CD4-positive, alpha-beta T cell (primary cell): ENCODE measurements at places on chromosomes 7 and 10.

GRCh38 chr7:124718032-124718766 is 47.4 kb downstream of the GPR37 start:
- DNase-seq, result no peak

DNA sequence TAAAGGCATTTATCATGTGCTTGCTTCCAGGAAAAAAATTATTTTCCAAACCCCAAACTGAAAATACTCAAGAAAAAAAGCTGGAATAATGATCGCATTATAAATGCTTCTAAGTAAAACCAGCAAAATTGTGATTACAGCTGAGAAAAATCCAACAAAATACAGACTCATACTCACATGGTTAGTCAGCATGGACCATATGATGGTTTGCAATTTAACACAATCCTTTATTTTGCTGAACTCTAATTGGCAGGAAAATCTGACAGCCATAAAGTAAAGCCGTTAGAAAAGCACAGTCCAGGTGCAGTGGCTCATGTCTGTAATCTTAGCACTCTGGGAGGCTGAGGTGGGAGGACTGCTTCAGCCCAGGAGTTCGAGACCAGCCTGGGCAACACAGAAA is 59.6 kb downstream of the BRI3 start:
- no peak for DNase-seq

GRCh38 chr7:16071246-16071857 is 350.0 kb downstream of the CRPPA start:
- no peak for DNase-seq

DNA sequence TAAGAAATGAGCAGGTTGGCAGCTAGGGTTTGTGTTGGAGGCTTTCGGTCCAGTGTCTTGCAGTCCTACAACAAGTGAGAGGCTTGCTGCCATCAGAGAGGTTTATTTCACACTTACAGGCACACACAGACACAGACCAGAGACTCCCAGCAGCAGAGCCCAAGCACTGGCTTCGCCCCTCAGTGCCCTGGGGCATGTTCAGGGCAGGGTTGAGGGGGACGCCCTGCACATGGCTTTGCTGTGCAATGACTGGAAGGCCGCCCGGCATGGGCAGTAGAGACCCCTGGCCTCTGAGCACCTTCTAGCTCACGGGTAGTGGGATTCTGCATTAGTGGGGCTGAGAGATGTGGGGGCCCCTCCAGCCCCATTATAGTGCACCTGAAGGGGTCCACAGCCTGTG is 3.8 kb downstream of the SPRN start:
- no peak for DNase-seq

- no peak for DNase-seq
These were observed 174.0 kb downstream of the GFRA1 start for GRCh38 chr10:116099023-116099420.

DNA sequence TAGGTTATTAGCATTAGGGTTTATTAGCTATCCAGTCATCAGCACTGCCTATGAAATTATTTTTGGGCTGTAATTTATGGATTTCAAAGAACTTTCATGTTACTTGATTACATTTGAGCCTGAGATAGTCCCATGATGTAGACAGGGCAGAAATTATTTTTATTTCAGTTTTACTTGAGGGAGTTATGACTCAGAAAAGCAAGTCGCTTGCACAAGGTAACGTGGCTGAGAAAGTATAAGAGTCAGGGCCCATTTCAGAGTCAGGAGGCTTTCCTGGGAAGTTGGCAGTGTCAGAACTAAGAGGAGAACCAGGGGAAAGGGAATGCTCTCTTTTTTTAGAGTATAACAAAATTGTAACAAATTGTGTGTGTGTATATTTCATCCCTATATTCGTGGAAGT is 16.5 kb downstream of the GATA3 start:
- no peak for DNase-seq

- DNase-seq, result no peak
These were observed 28.6 kb upstream of the TMEM178B start for GRCh38 chr7:141045126-141045841.

GRCh38 chr7:33804140-33804660 is 101.1 kb upstream of the BMPER start:
- no peak for DNase-seq

DNA sequence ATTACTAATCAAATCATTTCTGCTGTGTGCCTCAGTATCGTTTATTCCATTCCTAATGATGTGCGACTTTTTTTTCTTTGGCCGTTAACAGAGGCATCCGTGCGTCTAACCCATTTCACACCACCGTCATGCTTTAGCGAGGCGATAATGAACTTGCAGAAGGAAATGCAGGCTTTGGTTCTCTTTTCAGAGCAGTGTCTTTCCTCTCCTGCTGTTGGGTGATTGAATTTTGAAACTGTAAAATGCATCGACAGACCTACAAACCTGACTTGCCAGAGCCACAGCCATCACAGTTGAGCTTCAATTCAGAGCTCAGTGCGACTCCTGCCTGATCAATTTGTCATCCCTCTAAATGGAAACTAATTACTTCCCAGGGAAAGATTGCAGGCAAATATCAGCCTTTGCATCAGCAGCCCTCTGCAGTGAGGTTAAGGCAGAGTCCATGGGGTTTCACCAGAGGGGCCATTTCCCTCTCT is 486.0 kb upstream of the GALNT17 start:
- DNase-seq, result no peak

- DNase-seq, result no peak
These were observed 16.1 kb downstream of the PAPOLB start for GRCh38 chr7:4845740-4846142.

DNA sequence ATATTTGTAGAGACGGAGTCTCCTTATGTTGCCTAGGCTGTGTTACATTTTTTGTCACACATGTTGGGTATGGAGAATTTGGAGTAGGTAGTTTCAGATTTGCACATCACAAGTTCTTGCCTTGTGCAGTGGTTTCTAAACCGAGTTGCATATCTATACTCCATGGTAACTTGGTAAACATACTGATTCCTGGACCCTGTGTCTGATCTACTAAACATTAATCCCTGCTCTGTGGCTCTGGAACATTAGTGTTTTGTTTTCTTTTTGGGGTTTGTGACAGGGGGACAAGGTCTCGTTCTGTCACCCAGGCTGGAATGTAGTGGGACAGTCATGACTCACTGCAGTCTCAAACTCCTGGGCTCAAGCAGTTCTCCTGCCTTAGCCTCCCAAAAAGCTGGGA is 24.7 kb downstream of the AUTS2 start:
- DNase-seq, result no peak

DNA sequence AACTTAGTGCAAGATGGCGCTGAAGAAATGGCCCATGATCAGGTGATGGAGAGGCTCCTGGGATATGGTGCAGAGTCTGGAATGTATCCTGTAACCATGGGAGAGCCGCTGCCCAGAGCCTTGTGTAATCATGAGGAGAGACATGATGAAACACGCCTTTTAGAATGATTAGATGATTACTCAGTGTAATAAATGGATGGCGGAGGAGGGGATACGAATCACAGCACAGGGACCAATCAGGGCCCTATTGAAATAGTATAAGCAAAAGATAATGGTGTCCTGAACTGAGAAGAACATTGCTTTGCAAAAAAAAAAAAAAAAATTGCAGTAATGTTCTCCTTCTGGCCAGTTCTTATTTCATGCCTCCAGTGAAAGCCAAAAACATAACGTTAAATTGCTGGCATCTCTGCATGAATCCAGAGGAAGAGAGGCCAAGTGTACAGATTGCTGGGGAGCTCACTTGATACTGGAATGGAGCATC is 668.5 kb upstream of the AUTS2 start:
- no peak for DNase-seq

DNA sequence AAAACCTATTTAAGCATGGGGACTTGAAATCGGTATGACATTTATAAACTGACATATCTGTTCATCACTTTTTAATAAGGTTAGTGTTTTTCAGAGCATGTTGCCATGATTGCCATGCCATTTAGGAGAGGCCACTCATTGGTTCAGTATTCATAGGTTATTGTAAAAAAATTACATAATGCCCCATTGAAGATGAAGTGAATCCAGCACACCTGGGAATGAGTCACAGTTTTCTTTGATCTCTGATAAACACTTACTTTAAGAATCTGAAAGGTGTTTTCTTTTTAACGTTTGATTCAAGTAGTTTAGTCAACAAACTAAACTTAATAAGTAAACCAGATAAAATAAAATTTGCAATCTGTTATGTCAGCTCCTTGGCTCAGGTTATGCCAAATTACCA is 278.3 kb downstream of the ARL4A start:
- no peak for DNase-seq

- DNase-seq, result no peak
These were observed 75.9 kb upstream of the MAGI2 start for GRCh38 chr7:79529214-79529880.

DNA sequence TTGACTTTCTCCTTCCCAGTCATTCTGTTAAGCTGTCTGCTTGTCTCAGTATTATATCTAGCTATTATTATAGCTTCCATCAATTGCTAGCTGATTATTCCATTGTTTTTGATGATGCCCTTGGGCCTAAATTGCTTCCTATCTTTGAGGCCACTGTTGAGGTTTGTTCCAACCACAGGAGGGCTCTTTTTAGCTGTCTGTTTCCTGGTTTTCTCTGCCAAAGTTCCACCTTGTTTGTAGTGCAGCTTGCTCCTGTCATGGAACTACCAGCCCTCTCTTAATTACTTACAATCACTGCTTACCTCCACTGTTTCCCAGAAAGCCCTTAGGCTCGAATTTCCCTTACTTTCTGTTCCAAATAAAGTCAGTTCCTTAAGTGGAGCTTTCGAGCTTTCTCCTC is 118.7 kb upstream of the SEC61G start:
- DNase-seq, result no peak

DNA sequence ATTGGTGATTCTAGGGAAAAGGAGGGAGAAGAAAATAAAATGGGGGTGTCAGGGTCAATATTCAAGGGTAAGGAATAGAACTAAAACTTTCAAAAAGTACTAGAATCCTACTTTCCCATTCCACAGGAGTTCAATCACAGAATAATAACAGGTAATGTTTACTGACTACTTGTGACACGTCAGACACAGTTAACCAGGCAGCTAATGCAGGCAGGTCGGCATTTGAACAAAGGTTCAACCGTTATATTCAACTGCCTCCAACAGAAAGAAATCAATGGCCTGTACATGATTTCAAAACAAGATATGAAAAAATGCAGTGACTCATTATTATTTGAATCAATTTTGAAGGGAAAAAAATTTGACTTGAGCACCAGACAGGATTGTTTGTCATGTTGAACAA is 3.1 kb downstream of the ASB15 start:
- DNase-seq, result no peak

DNA sequence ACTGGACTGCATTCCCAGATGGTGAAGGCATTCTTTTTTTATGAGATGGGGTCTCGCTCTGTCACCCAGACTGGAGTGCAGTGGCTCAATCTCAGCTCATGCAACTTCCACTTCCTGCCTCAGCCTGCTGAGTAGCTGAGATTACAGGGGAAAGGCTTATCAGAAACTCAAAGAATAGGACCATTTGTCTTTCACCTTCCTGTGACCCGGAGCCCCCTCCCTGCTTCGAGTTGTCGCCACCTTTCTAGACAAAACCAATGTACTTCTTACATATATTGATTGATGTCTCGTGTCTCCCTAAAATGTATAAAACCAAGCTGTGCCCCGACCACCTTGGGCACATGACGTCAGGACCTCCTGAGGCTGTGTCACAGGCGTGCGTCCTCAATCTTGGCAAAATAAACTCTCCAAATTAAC is 1.8 kb upstream of the METTL27 start:
- no peak for DNase-seq

- DNase-seq, result no peak
These were observed 239.6 kb downstream of the TRIL start for GRCh38 chr7:28718545-28718944.

GRCh38 chr10:68334672-68335467 is 2.1 kb upstream of the PBLD start:
- DNase-seq, result no peak

DNA sequence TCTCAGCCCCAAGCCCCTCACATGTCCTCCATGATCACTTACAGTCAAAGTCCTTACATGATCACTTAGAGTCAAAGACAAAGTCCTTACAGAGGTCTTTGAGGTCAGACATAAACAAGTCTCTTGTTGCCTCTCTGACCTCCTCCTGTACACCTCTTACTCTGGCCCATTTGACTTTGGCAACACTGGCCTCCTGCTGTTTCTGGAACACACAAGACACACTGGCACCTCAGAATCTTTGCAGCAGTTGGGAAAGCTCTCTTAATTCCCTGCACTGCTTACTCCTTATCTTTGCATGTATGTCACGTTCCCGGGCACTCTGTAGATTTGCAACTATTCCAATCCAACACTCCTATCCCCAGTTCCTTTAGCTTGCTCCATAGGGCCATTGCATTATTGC is 102.3 kb downstream of the NSUN6 start:
- no peak for DNase-seq

GRCh38 chr10:129890170-129890569 is 73.9 kb downstream of the EBF3 start:
- DNase-seq, result no peak

DNA sequence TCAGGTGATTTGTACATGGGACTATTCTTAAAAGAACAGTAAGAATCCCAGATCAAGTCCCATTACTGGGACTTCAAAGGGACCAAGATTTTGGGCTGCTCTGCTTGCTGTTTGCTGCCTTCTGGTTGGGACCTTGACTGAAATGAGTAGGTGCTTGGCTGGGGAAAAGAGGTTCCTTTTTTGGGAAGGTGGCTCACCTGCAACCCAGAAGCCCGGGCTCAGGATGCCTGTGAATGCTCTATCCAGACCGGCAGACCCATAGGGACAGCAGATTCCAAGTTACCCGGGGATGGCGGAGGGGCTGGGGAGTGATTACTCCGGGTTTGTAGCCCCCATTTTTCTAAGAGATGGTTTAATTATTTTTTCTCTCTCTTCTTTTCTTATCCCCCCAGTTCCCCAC is 104.0 kb downstream of the CPXM2 start:
- DNase-seq, result no peak

DNA sequence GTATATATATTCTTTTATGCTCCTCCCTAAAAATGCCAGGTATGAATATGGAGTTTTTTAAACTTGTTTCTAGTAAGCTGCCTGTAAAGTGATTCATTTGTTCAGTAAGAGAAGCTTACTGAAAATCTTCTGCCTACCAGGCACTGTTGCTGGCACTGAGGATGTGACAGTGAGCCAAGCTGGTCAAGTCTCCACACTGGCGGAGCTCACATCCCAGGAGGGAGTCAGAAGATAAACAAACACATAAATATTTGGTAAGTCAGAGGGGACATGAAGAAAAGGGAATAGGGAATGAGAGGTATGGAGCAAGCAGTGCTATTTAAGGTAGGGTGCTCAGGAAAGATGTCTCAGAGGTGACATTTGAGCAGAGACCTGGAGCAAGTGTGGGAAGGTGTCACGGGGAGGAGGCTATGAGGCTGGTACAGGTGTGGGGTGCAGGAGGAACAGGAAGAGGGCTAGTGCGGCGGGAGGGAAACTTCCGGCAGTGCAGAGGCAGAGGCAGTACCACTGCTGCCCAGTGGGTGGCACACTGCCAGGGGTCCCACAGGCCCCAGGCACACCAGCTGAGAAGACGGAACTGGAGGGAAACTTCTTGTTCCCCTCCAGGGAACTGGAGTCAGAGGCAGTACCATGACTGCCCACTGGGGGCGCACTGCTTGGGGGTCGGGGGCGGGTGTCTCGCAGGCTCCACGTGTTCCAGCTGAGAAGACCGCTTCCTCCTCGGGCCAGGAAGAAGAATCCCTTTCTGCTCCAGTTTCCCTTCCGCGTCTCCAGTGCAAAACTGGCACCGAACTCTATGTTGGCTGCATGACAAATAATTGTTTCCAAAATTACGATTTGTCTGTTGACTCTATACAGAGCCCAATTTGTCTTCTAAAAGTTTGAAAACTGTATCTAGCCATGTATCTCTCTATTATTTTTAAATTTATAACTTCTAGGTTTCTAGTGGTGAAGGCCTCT is 161.0 kb downstream of the TEX36 start:
- no peak for DNase-seq

- DNase-seq, result no peak
These were observed 55.0 kb downstream of the TRIM24 start for GRCh38 chr7:138515001-138515528.
